Thoracic aorta (tissue), 2 donors: ENCODE measurements at places on chromosomes 13 and 19.
A peak's percentile ranks its signal among the peaks of the same experiment; 100 is the strongest.

- no peak for DNase-seq
These were observed 330.1 kb downstream of the SPRY2 start for GRCh38 chr13:80010846-80011245.

DNA sequence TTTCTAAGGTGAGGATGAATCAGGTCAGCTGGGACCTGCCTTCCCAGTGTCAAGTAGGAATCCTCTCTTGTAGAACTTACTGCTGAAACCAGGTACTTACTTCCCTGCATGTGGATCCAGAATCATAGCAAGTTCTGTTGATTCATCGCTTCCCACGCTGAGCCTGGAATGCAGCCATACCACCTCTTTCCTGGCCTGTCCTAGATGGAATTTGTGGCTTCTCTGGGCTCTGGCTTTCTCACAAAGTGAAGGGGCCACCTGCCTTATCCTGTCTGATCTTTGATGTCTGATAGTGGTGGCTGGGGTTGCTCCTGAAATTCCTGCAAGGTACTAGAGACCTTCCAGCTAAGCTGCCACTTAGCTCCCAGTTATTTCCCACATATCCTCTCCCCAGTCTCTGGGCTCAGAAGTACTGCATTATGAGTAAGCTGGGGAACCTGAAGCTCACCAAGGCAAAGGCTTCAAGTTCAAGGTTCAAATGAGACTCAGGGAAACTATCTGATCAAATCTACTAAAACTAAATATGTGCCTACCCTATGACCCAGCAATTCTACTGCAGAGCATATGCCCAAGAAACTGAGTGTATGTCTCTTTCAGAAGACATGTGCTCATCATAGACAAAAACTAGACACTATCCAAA lies 103.5 kb downstream of the SUCLA2 start:
- DNase-seq = no peak

DNA sequence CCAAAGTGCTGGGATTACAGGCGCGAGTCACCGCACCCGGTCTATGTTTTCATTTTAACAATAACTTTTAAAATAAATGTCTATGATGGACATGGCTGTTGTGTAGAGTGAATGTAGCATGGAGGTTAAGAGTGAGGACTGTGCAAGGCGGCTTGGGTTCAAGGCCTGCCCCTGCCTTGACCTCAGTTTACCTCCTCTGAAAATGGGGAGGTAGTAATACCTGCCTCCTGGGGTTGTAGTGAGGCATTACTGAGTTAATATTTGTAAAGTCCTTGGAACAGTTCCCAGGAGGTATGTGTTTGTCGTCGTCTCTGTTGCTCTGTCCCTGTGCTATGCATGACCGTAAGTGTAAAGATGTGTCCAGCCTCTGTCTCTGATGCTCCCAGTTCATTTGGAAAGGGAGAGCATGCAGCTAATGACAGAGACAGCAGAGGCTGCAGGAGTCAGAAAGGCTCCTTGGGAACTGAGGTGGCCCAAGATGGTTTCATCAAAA lies 9.4 kb downstream of the GARRE1 start:
- no peak for DNase-seq

DNA sequence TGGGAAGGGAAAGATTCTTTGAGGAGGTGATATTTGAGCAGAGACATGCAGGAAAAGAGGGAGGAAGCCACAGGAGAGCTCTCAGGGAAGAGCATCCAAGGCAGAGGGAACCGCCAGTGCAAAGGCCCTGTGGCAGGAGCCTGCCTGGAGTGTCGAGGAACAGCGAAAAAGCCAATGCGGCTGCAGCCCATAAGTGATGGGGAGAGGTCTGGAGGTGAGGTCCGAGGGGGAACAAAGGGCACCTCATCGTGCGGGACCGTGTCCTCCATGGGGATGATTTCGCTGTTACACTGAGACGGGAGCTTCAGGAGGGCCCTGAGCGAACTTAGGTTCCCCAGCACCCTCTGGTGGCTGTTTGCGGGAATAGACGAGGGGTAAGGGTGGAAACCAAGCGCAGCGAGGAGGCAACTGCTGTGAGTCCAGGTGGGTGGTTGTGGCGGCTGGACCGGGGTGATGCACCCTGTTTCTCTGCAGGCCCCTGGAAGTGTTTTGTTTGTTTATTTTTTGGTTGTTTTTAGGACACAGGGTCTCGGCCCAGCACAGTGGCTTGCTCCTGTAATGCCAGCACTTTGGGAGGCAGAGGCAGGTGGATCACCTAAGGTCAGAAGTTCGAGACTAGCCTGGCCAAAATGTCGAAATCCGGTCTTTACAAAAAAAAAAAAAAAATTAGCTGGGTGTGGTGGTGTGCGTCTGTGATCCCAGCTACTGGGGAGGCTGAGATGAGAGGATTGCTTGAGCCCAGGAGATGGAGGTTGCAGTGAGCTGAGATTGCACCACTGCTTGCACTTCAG lies 5.9 kb upstream of the EHD2 start:
- no peak for DNase-seq

DNA sequence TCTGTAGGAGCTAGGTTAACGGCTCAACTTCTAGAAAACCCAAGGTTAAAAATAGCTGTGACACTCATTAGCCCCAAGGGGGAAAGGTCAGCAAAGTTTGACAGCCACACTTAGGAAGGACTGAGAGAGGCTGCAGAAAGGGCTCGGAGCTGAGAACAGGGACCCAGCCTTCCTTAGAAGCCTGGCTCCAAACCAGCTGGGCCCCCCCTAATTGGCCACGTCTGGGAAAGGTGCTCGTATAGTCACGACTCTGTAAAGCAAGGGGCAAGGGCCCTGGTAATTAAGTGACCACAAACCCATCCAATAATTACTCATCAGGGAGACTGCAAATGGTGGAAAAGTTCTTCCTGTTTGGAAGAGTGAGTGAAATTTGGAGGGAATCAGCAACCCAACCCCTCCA lies 90.5 kb downstream of the RNASEH2B start:
- no peak for DNase-seq

DNA sequence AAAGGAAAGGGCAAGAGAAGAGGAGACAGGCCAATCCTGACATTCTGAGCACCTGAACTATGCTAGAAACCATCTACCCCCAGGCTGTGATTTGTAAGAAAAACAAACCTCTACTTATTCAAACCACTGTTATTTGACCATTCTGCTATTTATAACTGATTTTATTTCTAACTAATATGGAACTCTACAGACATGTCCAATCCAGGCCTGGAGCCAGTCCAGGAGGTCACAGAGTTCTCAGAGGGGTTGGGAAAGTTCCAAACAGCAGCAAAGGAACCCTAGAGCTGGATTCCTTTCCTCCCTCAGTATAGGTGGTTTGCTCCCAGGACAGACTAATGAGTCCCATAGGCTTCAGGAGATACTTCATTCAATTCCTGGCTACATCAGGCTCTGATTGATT lies 24.2 kb downstream of the SIAH3 start:
- DNase-seq = no peak

- no peak for DNase-seq
These were observed 396 bp downstream of the F7 start for GRCh38 chr13:113105921-113106452.

DNA sequence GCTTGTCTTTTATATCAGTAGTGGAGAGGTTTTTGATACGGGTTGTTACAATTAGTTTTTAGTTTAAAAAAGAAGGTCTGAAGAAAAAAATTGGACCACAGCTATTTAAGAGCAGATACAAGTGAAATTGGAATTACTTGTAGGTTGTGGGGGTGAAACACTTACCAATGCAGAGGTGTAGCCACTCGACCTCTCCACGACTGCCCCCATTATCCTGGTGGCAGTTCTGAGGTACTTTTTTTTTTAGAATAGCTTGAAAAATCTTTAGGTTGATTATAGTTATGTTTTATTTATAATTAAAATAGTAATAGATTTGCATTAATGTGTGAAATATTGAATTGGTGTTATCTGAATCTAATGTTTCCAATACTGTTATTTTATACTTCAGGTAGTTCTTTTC lies 60.7 kb downstream of the PAN3 start:
- DNase-seq = no peak

DNA sequence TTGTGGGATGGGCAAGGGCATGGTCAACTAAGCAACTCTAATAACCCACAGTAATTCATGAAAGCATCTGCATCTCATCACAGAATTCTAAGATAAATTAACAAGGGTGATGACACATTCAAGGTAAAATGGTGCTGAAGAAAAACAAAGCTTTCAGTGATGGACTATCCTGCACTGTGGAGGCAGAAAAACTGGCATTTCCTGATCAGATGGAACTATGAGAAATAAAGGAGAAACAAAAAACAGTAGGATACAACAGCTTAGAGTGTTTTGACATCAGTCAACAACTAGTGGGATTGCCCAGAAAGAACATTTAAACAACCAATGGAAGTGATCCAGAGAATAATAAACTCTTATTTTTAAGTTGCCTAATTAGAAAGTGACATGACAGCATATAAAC lies 327.0 kb downstream of the KLF5 start:
- DNase-seq = no peak

GRCh38 chr13:28685892-28686291 lies 27.0 kb downstream of the POMP start:
- no peak for DNase-seq

DNA sequence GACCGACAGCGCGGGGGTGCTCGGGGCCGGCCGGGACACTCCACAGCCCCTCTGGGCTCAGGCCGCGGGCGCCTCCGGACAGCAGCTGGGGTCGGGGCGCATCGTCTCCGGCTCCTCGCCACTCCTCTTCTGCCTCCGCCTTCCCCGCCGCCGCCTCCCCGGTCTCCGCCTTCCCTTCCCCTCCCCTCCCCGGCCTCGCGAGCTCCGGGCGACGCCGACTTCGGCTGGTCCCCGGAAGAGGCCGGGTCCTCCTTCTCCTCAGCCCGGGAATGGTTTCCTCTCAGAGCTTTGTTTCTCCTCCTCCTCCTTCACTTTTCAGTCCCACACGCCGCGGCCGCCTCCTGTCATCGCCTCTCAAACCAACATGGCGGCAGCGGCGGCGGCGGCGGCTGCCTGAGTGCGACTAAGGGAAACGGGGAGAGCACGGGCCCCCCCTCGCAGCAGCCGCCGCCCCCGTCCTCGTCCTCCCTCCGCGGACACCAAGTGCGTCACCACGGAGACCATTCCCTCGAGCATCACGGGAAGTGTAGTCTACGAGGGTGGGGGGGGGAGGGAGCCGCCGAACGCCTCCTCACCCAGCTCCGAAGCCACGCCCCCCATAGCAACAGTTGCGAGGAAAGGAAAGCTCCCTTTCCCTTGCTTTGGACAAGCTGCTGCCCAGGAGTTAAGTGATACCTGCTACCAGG lies at the start of gene UBL3:
TSS of gene UBL3 (minus strand) at position 405 of the 686 bp plus-strand sequence. CDS start 1,079 bp downstream, outside the sequence.
- peak; percentile 92 for DNase-seq

GRCh38 chr13:20940083-20940482 lies 37.5 kb upstream of the XPO4 start:
- DNase-seq = no peak

DNA sequence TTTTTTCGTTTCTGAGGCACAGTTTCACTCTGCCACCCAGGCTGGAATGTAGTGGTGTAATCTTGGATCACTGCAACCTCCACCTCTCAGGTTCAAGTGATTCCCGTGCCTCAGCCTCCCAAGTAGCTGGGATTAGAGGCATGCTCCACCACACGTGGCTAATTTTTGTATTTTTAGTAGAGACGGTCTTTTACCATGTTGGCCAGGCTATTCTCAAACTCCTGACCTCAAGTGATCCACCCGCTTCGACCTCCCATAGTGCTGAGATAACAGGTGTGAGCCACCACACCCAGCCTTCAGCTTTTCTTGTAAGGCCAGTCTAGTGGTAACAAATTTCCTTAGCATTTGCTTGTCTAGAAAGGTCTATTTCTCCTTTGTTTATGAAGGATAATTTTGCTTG lies 46.2 kb downstream of the ZNF568 start:
- no peak for DNase-seq

DNA sequence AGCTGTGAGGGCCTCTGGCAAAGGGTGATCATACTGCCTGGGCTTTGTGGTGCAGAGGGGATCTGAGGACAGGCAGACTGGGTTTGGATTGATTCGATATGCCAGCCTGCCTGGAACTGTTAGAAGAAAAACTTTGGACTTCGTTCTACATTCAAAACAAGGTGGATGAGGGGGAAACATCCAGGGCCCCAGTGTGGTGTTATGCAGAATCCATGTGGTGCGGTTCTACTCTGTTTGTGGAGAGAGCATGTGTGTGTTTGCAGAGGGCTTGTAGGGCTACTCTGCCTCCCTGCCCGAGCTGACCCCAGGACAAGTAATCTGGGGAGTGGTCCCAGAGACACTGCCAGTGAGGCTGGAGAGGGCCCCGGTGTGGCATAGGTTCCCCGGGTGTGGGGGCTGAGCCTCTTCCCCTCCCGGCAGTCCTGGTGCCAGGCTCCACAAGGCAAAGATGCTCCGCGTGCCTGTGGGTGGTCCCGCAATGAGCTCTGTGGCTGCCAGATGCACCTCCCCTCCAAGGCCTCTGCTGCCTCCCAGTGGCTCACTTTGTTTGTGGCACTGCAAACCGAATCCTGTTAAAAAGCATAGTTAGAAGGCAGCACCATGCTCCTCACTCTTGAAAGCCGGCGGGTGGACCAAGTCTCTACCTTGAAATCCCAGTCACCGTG lies 22.3 kb upstream of the TFDP1 start:
- DNase-seq = no peak

DNA sequence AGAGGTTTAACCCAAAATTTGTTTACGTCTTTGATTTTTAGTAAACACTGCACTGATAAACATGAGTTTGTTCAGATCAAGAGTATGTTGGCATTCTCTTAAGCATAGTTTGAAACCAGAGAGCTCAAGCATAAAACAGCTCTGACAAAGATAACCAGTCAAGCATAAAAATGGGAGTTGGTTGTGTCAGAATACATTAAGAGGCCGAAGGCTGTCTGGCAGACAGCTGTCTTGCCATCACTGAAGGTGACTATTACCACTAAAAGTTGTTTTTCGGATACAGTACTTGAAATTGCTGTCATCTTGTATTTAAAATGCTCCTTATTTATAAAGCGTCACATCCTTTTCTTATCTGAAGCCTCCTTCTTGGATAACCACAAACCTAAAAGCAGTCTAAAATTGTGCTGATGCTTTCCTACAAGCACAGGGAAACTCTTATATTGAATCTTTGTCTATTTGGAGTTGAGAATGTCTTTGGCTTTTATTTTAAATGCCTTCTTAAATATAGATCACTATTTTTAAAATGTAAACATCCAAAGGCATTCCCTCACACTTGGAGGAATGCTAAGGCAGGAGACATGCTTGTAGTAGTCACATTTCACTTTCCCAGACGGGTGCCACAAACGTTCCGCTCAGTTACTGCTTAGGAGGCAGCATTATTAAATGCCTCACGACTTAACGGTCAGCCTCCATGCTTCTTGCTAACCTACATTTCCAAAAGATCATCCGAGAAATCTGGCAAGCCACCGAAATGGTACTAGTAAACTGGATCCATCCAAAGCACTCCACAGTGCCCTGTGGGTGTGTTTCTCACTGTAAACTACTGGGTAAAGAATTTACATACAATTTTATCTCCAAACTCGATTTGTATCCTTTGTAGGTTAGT lies 1.5 kb downstream of the SMAD9 start:
- no peak for DNase-seq

GRCh38 chr13:112843392-112844111 lies 125.5 kb upstream of the MCF2L start:
- no peak for DNase-seq

DNA sequence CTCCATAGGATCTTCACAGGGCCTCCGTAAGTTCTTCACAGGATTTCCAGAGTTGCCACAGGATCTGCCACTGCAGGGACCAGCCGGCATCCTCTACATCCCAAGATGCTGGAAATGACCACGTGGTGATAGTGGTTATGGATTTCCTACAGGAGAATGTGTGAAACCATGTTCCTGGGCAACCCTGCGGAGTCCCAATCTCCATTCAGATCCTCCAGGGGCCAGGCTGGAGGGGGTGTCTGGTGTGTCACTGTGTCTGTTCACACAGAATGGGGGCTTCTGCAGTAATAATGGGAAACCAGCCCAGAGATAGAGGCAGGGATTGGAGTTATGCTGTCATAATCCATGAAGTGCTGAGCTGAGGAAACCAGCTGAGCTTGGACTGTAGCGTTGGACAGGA lies 8.6 kb downstream of the LILRA6 start:
- DNase-seq = no peak

- no peak for DNase-seq
These were observed 427.0 kb downstream of the UQCRFS1 start for GRCh38 chr19:28785971-28786370.
